Activated naive CD4-positive, alpha-beta T cell treated with anti-CD3 and anti-CD28 coated beads, Interleukin-2, amount 50 U/mL, for 72 hours (primary cell): ENCODE measurements at places on chromosomes 5 and 9.

DNA sequence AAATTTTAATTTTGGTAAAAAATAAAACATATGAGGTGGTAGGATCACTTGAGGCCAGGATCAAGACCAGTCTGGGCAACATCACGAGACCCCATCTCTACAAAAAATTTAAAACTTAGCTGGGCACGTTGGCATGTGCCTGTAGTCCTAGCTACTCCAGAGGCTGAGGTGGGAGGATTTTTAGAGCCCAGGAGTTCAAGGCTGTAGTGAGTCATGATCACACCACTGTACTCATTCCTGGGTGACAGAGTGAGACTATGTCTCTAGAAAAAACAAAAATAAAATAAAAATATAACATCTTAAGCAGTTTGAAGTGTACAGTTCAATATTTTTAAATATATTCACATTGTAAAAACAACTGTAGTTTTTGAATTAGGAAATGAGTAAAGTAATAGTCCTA, 108.3 kb downstream of the SMIM15 start:
- no peak for DNase-seq

DNA sequence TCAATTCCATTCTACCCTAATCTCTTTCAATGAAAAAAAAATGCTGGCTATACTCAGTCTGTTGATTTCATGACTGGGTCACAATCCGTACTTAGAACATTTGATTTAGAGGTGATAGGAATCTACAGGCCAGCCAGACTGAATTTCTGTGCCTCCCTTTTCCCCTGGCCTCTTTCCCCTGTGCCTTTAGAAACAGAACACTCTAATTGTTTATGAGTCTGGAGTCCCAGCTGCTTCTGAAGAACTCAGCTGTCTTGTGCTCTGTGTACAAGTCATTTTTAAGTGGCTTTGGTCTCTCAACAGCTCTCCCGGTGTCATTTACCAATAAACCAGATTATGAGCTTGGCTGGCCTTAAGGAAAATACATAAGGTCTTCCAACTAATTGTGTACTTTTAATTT, 94.1 kb upstream of the ITGA2 start:
- DNase-seq = no peak

- DNase-seq = no peak
Observed at GRCh38 chr5:160699301-160699700, 152.7 kb downstream of the ATP10B start.

- no peak for DNase-seq
Observed at GRCh38 chr5:179139111-179139935, 79.2 kb downstream of the ZNF354C start.

GRCh38 chr5:135604056-135604455, 25.3 kb upstream of the CXCL14 start:
- DNase-seq = no peak

DNA sequence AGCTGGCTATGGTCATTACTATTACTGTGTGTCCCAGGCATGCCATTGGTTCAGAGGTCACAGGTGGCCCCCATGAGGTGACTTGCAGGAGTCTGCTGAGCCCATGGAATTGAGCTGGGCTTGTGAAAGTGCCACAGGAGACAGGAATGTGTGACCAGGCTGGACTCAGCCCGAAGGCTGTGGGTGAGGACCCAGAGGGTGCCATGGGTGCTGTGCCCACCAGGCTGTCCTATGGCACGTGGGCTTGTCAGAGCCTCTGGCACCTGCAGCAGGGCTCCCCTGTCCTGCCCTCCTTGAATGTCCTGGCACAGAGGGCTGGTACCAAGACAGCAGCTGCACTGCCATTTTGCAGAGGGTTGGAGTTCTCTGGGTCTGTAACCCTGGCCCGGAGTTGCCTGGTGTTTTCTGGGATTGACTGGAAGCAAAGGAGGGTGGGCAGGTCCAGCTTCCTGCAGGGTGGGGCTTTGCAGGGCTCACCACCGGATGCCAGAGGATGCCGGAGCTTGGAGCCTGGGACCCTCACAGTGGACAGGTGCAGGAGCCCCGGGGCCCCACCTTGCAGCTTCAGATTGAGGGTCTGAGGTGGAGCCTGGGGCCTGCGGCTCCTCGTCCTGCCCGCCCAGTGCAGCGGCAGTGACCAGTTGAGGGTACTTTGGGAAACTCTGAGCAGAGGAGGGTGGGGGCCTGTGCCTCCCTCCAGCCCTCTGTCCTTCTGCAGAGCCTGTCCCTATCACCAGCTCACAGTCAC, 14.2 kb downstream of the COL5A1 start:
- no peak for DNase-seq

DNA sequence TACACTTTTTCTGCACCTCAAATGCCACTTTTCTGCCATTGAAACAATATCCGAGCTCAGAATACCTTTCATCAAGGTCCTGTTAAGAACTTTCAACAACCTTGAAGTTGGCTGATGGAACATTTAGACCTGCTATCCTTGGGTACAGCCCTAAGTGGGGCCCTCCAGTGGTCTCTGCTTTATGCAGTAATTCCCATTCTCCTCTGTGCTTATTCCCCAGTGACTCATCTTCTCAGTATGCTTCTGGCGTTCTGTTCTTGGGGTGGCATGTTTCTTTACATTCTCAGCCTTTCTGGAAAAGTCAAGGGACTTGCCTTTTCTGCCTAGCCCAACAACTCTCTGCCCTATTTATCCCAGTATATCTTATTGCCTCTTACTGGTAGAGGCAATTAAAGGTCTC, 7.1 kb downstream of the ANP32B start:
- DNase-seq = no peak

DNA sequence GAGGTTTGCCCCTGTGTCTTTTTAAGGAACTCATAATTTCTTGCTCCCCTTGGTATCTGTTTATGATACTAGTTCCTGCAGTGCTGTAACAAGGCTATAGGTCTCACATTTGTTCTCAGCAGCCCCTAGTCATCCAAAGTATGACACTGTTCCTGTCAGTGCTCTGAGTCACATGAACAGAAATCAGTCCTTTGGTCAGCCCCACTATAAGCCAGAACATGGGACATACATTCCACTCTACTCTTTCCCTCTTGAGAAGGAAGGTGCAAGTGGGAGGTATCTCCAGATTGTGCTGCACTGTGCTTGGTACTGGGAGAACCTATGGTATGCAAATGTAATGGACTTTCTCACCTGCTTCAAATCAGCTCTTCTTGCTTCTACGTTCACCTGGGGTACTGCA, 87.0 kb downstream of the IARS1 start:
- DNase-seq = no peak

GRCh38 chr9:35488566-35489312, 1.2 kb upstream of the RUSC2 start:
- no peak for DNase-seq

GRCh38 chr5:16727755-16728325, 111.0 kb upstream of the RETREG1 start:
- no peak for DNase-seq

GRCh38 chr9:73371801-73372200, 220.1 kb downstream of the ANXA1 start:
- DNase-seq = no peak

DNA sequence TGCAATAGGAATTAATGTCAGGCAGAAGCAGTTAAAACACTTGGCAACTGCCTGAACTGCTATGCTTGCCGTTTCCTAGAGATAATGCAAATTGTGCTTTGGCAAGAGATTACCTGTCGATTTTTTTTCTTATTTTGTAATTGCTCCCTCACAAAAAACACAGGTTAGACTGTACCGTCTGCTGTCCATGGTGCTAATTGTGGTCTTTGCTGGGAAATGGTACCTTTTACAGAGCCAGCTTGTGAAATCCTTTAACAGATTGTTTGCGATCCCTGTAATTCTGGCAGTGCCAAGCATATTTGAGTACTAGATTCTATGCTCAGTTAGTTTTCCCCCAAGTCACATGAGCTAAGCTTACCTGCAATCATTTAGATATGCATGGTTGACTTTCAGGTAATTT, 2125.8 kb upstream of the WWC1 start:
- DNase-seq = no peak
